ENCODE measurements at places on chromosomes 16 and 17. TPM values are rescaled to one million over a fixed set of nuclear protein-coding genes. Genes with fewer than 3 reads are reported as not detected.
A peak's percentile ranks its signal among the peaks of the same experiment; 100 is the strongest.

DNA sequence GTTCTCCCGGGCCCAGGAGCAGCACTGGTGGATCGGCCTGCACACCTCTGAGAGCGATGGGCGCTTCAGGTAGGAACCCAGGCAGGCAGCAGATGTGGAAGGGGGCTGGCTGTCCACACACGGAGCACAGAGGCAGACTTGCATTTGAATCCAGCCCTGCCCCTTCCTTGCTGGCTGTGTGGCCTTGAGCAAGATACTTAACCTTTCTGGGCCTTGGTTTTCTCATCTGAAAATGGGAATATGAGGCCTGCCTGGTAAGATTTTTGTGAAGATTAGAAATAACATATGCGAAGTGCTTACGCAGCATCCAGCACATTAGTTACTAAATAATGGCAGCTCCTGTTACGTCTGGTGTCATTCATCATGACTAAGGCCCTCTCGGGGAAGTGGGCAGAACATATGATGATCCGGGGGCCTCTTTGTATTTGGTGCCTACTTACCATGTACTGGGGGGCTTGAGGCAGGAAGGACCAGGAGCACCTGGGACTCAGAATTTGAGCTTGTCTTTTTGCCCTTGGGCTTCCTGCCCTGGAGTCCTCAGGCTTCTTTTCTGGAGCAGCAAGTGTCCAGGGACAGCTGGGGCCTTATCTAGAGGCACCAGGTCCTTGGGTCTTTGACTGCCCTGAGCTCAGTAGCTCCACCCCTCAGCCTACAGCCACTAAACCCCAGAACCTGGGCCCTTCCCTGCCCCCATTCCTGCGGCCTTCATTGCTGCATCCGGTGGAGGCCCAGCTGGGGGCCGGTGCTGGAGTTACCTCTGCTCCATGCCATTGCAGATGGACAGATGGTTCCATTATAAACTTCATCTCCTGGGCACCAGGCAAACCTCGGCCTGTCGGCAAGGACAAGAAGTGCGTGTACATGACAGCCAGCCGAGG is 53.8 kb downstream of the MRC2 start:
- ATAC-seq: no peak

GRCh38 chr17:34339138-34339770 is 17.0 kb upstream of the CCL13 start:
- ATAC-seq: no peak

The NUPR1 gene
- total RNA-seq: 50.3 TPM

The G6PC1 gene
- 0.77 TPM for total RNA-seq

DNA sequence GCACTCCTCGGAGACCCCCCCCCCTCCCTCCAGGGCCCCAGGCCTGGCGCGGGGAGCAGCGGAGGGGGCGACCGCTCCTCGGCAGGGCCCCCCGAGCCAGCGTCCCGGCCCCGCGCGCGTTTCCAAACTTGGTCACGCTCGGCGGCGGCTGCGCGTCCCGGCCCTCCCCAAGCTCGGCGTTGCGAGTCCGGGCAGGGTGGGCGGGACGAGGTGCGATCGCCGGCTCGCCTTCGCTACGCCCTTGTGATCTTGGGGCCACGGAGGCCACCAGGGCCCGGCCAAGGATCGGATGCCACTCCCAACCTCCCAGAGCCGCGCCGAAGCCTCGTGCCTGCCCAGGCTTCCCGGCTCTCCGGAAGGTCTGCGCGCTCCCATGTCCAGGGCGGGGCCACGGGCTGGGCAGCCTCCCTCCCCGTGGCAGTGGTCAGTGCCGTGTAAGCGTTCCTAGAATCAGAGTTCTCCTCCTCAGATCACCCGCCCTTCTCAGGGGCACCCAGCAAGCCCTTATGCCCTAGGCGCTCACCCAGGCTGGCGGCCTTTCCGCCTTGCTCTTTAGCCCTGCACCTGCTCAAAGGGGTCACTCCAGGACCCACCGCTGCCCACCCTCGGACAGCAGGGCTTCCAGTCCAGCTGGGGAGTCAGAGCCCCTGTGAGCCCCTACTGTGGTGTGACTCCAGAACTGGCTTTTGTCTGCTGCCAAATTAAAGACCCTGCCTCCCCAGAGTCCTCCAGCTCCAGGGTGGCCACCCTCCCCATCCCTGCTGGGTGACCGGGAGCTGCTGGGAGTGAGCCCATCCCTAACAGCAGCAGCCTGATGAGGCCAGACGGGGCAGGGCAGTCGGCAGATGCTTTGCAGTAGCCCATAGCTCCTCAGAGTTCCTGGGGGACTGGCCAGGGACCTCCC is 12.2 kb upstream of the MRPS23 start:
- ATAC-seq: peak; percentile 53

The SLC13A2 gene
- 0.17 TPM for total RNA-seq

The BCAR1 gene
- 22.1 TPM for total RNA-seq

DNA sequence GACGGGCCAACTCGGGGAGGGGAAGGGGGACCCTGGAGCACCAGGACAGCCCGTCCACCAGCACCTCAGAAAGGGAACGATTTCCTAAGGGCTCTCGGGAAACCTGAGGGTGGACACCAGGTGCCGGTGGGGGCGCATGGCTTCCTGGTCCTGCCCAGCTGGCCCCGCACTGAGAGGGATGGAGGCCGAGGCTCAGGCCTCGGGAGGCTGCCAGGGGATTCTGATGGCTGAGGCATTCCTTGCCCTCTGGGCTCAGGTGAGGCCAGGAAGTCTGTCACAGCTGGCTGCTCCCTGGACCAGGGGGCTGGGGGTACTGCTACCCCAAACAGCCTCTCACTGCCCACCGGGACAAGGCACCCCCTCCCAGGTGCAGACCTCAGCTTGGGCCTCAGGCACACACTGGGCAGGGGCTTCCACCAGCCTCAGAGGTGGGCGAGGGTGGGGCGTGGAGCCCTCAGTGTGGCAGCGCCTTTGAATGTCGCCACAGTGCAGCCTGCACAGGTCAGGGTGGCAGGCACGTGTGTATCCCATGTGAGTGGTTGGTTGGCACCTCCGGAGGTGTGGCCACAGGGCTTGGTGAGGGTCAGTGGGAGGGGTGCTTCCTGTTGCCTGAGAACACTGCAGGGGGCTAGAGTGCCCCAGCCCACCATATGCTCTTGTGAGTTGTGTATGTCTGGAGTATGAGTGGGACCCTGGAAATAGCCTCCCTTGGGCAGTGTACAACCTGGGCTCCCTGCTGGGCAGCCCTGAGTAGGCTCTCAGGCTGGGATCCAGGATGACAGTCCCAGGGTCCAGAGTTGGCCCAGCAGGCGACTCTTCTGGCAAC is 3.9 kb upstream of the FSCN2 start:
- ATAC-seq: no peak

GRCh38 chr16:59330019-59330670 is 596.0 kb upstream of the GOT2 start:
- no peak for ATAC-seq

The CCDC92B gene
- total RNA-seq: 0.98 TPM

The TM4SF5 gene
- total RNA-seq: not detected

The CORO6 gene
- 0.65 TPM for total RNA-seq

The HOXB6 gene
- total RNA-seq: 75.2 TPM

- no peak for ATAC-seq
Observed at GRCh38 chr17:3708366-3708765, 12.4 kb upstream of the P2RX5 start.

Data from motor neuron (in vitro differentiated cells).